T47D (cell line): ENCODE measurements at places on chromosomes 6 and 20.

- peak; percentile 39 for DNase-seq
These were observed 15.9 kb downstream of the CPNE1 start for GRCh38 chr20:35648836-35649235.

DNA sequence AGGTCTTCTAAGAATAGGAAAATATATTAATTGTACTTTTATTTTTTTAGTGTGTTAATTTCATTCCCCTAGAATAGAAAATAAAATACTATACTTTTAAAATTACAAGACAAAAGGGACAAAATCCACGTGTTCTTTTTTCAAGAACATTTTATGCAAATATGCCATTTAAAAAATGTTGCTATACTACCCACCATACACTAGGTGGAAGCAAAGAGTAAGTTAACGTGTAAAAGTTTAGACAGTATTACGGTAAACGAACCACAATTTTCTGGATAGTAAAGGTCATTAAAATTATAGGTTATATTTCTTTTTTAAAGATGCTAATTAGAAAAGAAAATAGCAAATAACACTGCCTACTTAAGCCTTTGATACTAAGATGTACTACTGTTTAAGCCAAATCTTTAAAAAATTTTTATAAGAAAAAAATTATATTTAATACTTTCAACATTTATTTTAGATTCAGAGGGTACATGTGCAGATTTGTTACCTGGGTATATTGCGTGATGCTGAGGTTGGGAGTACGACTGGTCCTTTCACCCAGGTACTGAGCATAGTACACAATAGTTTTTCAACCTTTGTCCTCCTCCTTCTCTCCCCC lies 287.6 kb downstream of the PHF3 start:
- DNase-seq = peak; percentile 55

DNA sequence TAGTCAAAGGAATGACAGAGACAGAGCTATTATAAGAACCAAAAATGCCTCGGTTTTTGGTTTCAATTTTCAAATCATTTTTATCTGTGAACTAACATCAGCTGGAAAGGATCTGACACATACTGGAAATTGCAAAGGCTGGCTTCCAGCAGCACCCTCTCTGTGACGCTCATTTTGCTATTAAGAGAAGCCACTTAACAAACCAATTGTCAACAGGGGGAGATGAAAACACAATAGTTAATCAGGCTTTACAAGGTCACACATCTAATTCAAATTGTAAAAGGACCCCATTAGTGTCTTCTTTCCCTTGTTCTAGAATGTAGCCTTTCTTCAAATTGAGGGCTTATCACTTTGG lies 160.5 kb downstream of the TFAP2B start:
- no peak for DNase-seq

- DNase-seq = no peak
These were observed 74.5 kb upstream of the RBM24 start for GRCh38 chr6:17206566-17207072.

DNA sequence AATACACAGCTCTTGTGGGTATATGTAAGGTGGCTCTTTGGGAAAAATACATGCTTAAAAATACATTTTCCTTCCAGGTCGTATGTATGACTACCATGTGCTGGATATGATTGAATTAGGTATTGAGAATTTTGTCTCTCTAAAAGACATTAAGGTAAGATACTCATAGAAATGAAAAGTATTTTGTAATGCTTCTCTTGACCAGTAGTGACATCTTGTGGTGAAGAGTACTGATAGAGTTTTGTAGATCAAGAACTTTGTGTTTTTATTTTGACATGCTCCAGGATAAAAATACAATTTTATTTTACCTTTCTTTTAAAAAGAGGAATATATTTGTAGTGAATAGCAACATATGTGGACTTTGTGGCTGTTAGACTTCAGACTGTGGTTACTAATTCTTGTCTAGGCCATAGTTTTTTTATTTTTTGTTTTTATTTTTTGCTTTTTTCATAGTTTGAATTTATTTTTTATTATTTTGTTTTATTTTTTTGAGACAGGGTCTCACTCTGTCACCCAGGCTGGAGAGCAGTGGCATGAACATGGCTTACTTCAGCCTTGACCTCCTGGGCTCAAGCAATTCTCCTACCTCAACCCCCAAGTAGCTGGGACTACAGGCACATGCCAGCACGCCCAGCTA lies 17.9 kb downstream of the RPF2 start:
- DNase-seq = peak; percentile 29

- no peak for DNase-seq
These were observed 44.1 kb upstream of the EDN1 start for GRCh38 chr6:12245763-12246718.

GRCh38 chr20:59004763-59005522 lies 2.1 kb downstream of the CTSZ start:
- no peak for DNase-seq

- DNase-seq = peak; percentile 78
These were observed 651 bp upstream of the BLTP3A start for GRCh38 chr6:34791164-34791700.

DNA sequence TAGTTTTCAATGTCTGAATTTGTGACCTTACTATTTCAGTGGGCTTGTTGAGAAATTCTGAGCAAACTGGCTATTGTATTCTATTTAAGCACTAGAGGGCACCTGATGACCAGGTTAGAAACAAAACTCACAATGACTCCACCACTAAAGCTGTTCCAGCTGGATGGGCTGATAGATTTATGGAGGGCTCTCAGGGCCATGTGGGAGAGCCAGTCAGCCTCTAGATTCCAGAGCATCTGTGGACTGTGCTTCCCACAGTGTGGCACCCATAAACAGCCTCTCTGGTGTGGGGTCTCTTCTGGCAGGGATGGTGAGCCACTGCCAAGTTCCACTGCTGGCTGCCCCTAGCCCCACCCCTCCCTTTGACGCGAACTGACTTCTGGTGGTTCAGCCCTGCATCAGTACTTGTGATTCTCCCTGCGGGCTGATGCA lies 29.2 kb downstream of the C6orf58 start:
- peak; percentile 63 for DNase-seq

DNA sequence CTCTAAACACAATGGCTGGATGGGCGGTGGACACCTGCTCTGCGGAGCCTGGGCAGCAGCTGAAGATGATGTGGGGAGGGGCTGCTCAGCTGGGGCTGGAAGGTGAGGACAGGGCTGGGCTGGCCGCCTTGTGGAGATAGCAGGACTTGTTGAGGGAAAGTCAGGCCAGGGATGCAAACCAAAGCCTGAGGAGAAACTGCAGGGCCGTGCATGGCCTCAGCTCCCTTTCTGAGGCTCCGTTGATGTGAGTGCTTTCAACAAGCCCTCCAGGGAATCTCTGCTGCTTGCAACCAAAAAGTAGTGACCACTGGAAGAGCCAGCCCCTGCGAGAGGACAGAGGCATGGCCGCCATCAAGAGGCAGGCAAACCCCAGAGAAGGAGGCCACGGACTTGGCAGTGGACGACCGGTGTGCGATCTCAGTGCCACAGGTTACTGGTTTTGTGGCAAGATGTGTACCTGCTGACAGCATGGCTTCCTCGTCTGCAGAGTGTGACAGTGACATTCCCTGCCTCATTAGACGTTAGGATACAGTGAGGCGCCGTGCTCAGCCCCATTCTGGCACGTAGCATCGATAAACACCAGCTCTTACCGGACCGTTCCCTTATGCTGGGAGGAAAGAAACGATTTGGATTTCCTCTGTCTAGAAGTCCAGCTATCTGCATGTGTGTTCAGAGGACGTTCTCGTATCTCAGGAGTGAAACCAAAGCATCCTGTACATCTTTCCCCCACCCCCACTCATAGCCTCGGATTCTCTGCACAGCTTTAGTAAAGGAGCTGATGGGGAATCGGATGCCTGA lies 37.9 kb downstream of the ERMARD start:
- no peak for DNase-seq

GRCh38 chr6:131917763-131918649 lies 33.2 kb downstream of the CCN2 start:
- DNase-seq = no peak

GRCh38 chr6:134546962-134547645 lies 229.2 kb upstream of the SGK1 start:
- no peak for DNase-seq
